Activated T-cell treated with anti-CD3 and anti-CD28 coated beads, Interleukin-2, amount 50 U/mL, for 48 hours (primary cell): ENCODE measurements at places on chromosomes 12 and 14.

GRCh38 chr12:103819312-103819711, 21.7 kb downstream of the NT5DC3 start:
- DNase-seq = no peak

- no peak for DNase-seq
Observed at GRCh38 chr14:61328626-61329262, 7.4 kb downstream of the PRKCH start.

- no peak for DNase-seq
Observed at GRCh38 chr14:67557656-67558055, 24.6 kb downstream of the PLEKHH1 start.

DNA sequence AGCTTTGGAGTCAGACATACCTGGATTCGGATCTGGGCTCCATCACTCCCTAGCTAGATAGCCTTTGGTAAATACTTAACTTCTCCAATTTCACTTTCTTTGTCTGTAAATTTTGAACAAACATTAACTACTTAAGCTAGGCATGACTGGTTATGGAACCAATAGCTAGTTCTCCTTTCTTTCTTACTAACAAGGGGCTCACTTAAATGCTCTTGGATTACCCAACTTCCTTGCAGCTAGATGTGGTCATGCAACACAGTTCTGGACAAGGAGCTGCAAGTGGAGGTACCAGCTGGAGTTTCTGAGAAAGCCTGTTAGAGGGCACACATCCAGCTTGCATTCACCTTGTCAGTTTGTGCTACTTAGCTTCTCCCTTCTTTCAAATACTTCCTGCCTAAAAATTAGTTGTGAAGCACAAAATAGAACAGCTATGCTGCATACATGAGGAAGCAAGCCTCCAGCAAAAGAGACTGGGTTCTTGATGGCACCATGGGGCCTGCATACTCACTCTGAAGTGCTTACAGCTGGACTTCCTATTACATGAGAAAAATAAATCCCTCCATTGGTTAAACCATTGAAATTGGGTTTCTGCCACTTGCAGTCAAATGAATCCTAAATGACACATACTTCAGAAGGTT, 210.1 kb upstream of the EEA1 start:
- DNase-seq = no peak

DNA sequence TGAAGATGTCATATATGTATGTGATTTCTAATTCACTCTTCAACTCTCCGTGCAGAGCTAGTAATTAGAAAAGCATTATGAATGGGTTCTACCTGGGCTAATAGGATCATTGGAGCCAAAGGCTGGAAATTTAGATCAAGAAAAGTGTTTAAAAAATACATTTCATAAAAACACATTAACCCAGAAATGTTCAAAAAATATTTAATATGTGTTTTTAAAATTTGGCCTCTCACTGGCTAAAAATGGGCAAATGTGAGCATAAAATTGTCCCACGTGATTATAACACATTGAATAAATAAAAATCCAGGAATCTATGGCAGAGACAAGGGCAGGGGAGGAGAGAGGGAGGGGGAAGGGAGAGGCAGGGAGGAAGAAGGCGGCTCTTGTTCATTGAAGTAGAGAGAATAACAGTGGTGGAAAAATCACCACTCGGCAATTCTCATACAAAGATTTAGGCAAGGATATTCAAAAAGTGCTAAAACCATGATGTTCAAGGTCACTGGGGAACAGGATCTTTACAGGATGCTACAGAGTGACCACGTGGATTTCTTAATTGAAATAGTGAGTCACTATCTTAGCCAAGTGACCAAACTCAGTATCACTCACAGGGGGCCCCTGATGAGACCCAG, 38.8 kb downstream of the FBXO21 start:
- no peak for DNase-seq
